Stomach (tissue), 19 donors: ENCODE measurements at places on chromosomes 6 and 20. TPM values are rescaled to one million over a fixed set of nuclear protein-coding genes. Genes with fewer than 3 reads are reported as not detected.

DNA sequence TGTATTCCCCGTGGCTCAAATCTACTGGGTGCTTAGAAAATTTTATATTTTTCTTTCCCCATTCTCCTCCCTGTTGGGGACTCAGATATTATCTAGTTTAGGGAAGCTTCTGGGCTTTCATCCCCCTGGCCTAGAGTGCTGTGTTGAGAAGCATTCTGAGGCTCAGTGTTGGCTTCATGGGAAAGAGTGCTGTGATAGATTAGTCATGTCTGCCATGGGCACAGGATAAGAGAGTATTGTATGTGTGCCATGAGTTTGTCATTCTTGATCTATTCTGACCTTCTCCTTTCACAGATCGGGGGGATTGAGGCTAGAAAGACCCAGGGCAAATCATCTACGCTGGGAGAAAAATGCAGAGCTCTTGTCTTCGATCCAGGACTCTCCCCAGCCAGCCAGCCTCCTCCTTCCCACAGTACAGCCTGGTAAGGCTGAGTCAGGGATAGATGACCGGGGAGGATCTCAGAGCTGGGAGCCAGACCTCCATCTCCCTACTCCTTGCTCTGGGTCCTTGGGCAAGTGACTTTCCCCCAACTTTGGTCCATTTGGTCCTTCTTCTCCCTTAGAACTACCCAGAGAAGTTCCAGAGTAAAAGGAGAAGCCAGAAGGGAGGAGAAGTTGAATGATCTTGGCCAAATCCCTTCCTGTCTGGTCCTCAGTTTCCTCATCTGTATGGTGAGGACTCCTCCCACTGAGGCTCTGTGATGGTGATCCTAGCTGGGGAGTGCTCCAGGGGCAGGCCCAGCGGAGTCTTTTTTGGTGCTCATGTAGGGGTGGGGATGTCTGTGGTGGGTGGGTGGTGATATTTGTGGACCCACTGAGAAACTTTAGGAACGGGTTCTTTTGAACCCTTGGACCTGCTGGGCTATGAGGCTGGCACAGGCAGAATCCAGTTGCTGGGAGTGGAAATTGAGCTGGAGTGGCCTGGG is 5.0 kb downstream of the SRC start:
- H3K36me3 ChIP-seq, result peaks cover 40% of the 10 kb centered on the region
- H3K4me3 ChIP-seq, result no peak overlapping the region
- peaks cover 79% of the 10 kb centered on the region for H3K4me1 ChIP-seq
- DNase-seq, result no peak

- DNase-seq, result no peak
- H3K36me3 ChIP-seq, result no peaks in the 10 kb centered on the region
- H3K27me3 ChIP-seq, result no peaks in the 10 kb centered on the region
- no peak overlapping the region for H3K4me3 ChIP-seq
- H3K4me1 ChIP-seq, result no peaks in the 10 kb centered on the region
- no peak overlapping the region for H3K27ac ChIP-seq
These were observed 30.0 kb upstream of the SALL4 start for GRCh38 chr20:51832276-51832675.

- no peaks in the 10 kb centered on the region for H3K27me3 ChIP-seq
- no peaks in the 10 kb centered on the region for H3K36me3 ChIP-seq
- no peak overlapping the region for H3K27ac ChIP-seq
- DNase-seq, result no peak
- no peaks in the 10 kb centered on the region for H3K4me1 ChIP-seq
These were observed 8.8 kb downstream of the BIRC7 start for GRCh38 chr20:63244468-63244867.

- DNase-seq, result no peak
These were observed 86.1 kb upstream of the STMND1 start for GRCh38 chr6:17015551-17016381.

GRCh38 chr6:5167501-5167900 is 82.4 kb downstream of the PPP1R3G start:
- H3K27me3 ChIP-seq, result no peaks in the 10 kb centered on the region
- H3K36me3 ChIP-seq, result no peaks in the 10 kb centered on the region
- H3K27ac ChIP-seq, result no peak overlapping the region
- no peak for DNase-seq

- DNase-seq, result no peak
- no peaks in the 10 kb centered on the region for H3K27me3 ChIP-seq
- H3K4me1 ChIP-seq, result no peaks in the 10 kb centered on the region
- no peaks in the 10 kb centered on the region for H3K36me3 ChIP-seq
- H3K4me3 ChIP-seq, result no peak overlapping the region
These were observed 122.5 kb downstream of the COL9A1 start for GRCh38 chr6:70180183-70180900.

DNA sequence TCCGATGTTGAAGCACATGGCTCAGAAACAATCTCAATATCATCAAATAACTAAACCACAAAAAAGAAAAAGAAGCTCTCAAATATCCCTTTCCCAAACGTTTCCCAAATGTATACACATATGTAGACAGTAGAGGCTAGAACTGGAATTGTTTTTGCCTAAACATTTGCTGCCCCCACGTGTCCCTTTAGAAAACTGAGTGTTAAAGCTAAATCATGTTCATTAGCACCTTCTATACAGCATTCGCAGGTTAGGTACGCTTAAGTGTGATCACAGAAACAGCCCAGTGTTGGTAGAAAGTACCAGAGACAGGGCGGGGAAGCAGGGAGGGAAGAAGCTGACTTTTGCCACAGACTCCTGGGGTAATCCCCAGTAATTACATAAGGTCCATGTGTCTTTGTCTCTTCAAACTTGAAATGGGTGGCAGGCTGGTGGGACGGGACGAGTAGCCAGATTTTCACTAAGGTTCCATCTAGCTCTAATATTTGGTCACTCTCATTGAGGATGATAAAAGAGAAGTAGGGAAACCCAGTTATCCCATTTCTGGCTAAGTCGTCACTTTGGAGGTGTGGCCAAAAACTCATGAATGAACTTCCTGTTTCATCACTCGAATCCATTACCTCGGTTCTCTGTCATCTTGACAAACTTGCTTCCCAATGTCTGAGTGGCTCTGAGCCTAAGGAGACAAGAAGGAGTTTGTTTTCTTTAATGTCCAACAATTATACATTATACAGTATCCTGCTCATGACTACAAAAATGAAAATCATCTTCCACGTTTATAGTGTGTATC is 15.0 kb upstream of the TFAP2A start:
- DNase-seq, result no peak
- H3K27ac ChIP-seq, result no peak overlapping the region
- peaks cover 18% of the 10 kb centered on the region for H3K4me1 ChIP-seq
- H3K4me3 ChIP-seq, result no peak overlapping the region
- H3K27me3 ChIP-seq, result peaks cover 61% of the 10 kb centered on the region

DNA sequence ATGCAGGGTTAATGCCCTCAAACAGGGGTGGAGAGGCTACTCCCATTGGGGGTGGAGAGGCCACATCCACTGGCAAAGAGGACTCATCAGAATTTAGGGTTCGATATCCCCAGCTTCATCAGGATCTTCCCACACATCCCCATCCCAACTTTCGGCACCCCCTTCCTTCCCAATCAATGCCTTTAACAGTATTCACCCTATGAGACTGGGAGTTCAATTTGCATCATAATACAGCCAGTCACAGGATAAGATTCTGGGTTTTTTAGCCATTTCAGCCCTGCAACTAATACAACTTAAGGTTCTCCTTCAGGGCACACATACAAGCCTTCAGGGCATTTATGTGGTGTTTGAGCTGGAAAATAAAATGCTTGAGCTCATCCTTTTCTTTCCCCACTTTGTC is 80.9 kb downstream of the GMDS start:
- no peaks in the 10 kb centered on the region for H3K36me3 ChIP-seq
- no peaks in the 10 kb centered on the region for H3K27me3 ChIP-seq

DNA sequence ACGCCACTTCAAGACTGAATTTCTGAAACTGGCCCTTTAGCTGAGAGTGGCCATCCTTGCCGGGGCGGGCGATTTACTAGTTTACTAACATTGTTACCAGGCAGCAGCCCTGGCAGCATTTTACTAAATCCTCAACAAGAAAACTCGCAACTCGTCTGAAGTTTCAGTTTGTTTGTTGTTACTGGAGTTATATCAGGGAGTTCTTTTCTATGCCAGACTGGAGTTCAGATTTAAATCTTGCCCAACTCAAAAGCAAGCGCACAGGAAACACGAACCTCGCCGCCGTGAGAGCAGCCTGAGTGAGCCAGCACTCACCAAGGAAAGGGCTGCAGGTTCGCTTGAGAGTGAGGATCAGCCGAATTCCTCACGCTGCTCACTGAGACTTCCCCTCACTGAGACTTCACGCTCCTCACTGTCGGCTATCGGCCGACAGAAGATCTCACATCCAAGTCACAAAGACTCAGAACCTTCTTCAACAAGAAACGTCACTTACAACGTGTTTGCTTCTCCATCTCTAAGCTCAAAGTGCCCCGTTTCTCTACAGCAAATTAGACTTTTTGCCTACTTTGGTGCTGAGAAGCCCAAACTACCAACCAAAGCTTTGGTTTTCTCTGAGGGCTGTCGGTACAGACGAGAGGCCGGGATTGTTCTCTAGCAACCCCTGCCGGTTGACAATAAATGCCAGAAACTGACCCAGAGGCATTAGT is 78.9 kb downstream of the OLIG3 start:
- peak; percentile 87 for DNase-seq
- H3K4me3 ChIP-seq, result peak overlapping the region; percentile 43
- peaks cover 7% of the 10 kb centered on the region for H3K4me1 ChIP-seq
- H3K27ac ChIP-seq, result peak overlapping the region; percentile 6

GRCh38 chr6:121539439-121539838 is 104.0 kb downstream of the GJA1 start:
- no peak for DNase-seq
- no peaks in the 10 kb centered on the region for H3K27me3 ChIP-seq
- H3K4me3 ChIP-seq, result no peak overlapping the region
- H3K36me3 ChIP-seq, result no peaks in the 10 kb centered on the region
- H3K27ac ChIP-seq, result no peak overlapping the region

- peak overlapping the region; percentile 78 for H3K27ac ChIP-seq
- H3K27me3 ChIP-seq, result no peaks in the 10 kb centered on the region
- DNase-seq, result peak; percentile 35
- no peaks in the 10 kb centered on the region for H3K36me3 ChIP-seq
- no peaks in the 10 kb centered on the region for H3K4me1 ChIP-seq
- no peak overlapping the region for H3K4me3 ChIP-seq
These were observed 334.3 kb downstream of the CDKAL1 start for GRCh38 chr6:20868397-20869096.

GRCh38 chr6:143429970-143430369 is 20.5 kb downstream of the ADAT2 start:
- H3K4me1 ChIP-seq, result no peaks in the 10 kb centered on the region
- H3K36me3 ChIP-seq, result peaks cover 11% of the 10 kb centered on the region
- H3K27ac ChIP-seq, result no peak overlapping the region
- no peaks in the 10 kb centered on the region for H3K27me3 ChIP-seq
- no peak for DNase-seq
- H3K4me3 ChIP-seq, result no peak overlapping the region

DNA sequence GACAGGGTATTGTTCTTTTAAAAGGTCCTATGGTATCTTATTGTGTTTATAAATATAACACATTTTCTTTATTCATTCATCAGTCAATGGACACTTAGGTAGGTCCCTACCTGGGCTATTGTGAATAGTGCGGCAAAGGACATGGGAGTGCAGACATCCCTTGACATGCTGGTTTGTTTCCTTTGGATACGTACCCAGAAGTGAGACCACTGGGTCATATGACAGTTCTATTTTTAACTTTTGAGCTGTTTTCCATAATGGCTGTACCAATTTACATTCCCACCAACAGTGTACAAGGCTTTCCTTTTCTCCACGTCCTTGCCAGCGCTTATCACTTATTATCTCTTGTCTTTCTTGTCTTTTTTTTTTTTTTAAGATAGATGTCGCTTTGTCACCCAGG is 627.5 kb downstream of the PRKN start:
- no peaks in the 10 kb centered on the region for H3K27me3 ChIP-seq
- no peaks in the 10 kb centered on the region for H3K4me1 ChIP-seq
- H3K36me3 ChIP-seq, result no peaks in the 10 kb centered on the region
- H3K27ac ChIP-seq, result no peak overlapping the region

GRCh38 chr6:164533045-164533362 is 776.4 kb downstream of the C6orf118 start:
- DNase-seq, result no peak
- no peaks in the 10 kb centered on the region for H3K27me3 ChIP-seq
- no peaks in the 10 kb centered on the region for H3K36me3 ChIP-seq
- H3K4me1 ChIP-seq, result no peaks in the 10 kb centered on the region
- no peak overlapping the region for H3K4me3 ChIP-seq

DNA sequence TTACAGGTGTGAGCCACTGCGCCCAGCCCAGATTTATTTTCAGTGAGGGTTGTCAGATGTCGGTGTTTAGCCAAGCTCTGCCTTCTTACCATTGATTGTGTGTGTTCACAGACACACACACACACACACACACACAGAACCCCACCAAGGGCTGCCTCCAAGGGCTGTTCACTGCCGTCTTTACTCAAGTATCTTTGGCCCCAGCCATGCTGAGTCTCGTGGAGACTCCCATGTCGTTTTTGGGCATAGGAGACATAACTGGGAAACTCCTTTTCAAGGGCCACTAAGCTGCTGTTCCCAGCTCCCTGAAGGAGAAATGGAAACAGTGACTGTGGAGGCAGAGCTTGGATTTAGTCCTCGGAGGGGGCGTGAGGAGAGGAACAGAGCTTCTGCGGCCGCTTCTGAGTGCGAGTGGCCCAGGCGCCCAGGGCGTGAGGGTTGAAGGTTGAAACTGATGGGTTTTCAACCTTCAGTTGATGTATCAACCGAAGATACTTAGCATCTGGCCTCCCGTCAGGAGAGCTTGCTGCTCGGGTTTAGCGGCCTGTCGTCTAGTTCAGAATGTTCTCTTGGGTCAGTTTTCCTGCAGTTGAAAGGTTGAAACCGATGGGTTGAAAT is 243.6 kb downstream of the TTLL2 start:
- H3K27ac ChIP-seq, result no peak overlapping the region
- DNase-seq, result no peak
- peaks cover 7% of the 10 kb centered on the region for H3K4me1 ChIP-seq

DNA sequence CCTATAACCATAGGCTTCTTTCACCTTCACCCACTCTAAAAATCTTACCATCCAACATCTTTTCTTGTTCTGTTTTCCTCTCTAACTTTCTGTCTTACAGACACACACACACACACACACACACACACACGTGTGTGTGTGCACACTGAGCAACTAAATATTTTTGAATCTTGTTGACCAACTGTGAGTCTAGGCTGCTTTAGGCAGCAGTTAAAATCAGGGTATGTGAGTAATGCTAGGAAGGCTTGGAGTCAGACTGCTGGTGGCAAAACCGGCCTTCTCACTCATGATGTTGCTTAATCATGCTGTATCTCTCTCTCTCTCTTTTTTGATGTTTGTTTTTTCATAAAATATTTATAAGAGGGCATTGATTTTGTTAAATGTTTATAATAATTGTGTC is 103.1 kb upstream of the TBX18 start:
- no peaks in the 10 kb centered on the region for H3K4me1 ChIP-seq
- H3K27ac ChIP-seq, result no peak overlapping the region
- no peaks in the 10 kb centered on the region for H3K36me3 ChIP-seq

GRCh38 chr20:35698298-35699126 is 640 bp downstream of the NFS1 start:
- peaks cover 53% of the 10 kb centered on the region for H3K36me3 ChIP-seq
- DNase-seq, result peak; percentile 35
- H3K4me1 ChIP-seq, result peaks cover 23% of the 10 kb centered on the region
- H3K4me3 ChIP-seq, result peak overlapping the region; percentile 85
- H3K27me3 ChIP-seq, result no peaks in the 10 kb centered on the region

GRCh38 chr20:24951536-24952083 is 2.5 kb downstream of the CST7 start:
- H3K36me3 ChIP-seq, result peaks cover 19% of the 10 kb centered on the region
- DNase-seq, result peak; percentile 24
- H3K27ac ChIP-seq, result no peak overlapping the region
- no peaks in the 10 kb centered on the region for H3K4me1 ChIP-seq

The PAK5 gene
- total RNA-seq, result 0.92 TPM

The TUBB2B gene
- total RNA-seq, result not detected

The FOXF2 gene
- total RNA-seq, result 14.1 TPM
